ENCODE measurements at places on chromosomes 3 and 15. TPM values are rescaled to one million over a fixed set of nuclear protein-coding genes. Genes with fewer than 3 reads are reported as not detected.

The LINGO1 gene
- 0.86 TPM for total RNA-seq

DNA sequence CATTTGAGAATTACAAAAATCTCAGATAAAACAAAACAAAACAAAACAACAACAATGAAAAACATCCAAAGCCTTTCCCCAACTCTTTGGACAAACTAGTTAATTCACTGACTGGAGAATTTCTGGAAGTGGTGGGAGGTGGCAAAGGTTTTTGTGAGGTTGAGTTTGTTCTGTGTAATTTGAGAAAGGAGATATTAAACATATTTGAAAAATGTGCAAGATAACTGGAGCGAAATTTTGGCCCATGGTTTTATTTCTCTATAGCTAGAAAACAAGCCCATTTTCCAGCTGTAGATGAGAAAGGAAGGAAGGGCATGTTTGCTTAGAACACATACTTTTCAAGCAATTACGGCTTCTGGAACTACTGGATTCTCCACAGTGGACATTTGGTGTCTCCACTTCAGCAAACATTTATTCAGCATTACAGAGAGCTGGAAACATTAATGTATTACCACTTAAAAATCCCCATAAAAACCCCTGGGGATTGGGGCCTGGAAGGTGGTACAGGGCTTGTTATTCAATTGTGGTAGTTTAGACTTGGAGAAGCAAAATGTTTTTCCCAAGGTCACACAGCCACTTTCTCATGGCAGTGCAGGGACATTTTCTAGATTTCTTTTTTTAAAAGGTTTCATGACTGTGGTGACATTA, 135.8 kb downstream of the THSD4 start:
- no peak for DNase-seq

DNA sequence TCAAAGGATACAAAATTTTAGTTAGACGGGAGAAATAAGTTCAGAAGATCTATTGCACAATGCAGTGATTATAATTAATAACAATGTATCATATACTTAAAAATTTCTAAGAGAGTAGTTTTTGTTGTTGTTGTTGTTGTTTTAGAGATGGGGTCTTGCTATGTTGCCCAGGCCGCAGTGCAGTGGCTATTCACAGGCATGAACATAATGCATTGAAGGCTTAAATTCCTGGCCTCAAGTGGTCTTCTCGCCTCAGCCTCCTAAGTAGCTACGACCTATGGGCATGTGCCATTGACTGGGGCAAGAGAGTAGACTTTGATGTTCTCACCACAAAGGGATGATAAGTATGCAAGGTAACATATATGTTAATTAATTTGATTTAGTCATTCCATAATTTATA, 7.5 kb downstream of the STRIT1 start:
- DNase-seq, result no peak

DNA sequence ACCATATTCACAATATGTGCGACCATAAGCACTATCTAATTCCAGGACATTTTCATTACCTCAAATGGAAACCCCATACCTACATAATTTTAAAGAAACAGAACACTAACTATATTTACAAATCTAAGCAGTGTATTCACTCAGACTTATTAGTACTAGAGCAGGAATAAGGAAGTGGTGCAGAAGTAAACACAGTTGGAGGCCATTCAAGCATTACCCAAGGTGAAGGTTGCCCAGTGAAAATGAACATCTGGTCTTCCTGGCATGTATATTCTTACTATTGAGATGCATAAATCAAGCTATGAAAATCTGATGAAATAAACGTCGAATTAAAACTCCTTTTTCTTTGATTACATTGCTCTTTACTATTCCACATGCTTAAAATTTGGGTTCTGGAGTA, 78.9 kb upstream of the TTC14 start:
- no peak for DNase-seq

The CMSS1 gene
- 9.7 TPM for total RNA-seq

DNA sequence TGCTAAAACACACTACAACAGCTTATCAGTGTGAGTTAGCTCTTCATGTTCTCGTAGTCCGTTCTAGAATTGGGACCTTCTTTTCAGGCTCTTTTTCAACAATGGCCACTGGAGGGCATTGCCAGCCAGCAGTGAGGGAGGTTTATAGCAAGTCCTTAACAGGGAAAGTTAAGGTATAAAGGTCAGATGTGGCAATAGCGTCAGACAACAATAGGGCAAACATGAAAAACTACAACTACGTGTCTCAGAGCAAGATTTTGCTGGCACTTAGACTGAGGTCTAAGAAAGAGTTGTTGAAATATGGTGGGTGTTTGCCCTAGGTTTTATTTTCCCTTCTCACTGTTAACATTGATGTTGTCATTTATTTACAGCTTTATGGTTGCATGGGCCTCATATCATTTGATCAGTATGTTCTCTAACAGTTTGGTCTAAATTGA, 161.4 kb downstream of the GMNC start:
- peak; percentile 78 for DNase-seq

The UCN2 gene
- not detected for total RNA-seq

GRCh38 chr3:35664460-35664919, 25.2 kb downstream of the ARPP21 start:
- peak; percentile 57 for DNase-seq

The LHFPL4 gene
- total RNA-seq, result 0.28 TPM

DNA sequence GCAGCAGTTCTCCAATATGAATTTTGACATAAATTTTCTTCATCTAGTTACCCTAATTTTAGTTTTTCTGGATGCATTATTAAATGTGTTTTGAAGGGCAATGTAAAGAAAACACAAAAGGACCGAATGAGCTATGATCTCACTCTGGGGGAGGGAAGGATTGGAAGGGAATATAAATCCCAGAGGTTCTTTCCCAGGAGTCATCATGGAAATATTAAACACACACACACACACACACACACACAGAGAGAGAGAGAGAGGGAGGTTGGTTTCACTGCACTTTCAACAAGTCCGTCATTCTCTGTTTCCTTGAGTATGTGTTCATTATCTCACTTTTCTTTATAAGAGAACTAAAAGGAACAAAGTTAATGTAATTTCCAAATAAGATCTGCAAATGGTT, 70.7 kb upstream of the DCBLD2 start:
- no peak for DNase-seq

DNA sequence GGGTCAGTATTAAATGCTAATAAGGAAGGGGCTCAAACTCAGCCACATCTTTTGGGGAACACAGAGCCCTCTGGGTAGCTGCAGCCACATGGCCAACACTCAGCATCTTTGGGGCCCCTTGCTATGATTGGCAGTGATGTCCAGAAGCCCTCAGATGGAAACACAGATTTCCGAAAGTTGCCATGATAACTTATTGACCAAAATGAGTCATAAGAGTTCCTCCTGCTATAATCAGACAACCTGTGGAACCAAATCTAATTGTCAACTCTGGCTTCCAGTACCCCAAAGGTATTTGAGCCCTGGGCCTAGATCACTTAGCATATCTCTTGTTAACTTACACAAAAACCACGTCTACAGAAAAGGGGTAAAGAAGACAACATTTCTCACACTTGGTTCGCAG, 392.2 kb downstream of the KCNH8 start:
- no peak for DNase-seq

DNA sequence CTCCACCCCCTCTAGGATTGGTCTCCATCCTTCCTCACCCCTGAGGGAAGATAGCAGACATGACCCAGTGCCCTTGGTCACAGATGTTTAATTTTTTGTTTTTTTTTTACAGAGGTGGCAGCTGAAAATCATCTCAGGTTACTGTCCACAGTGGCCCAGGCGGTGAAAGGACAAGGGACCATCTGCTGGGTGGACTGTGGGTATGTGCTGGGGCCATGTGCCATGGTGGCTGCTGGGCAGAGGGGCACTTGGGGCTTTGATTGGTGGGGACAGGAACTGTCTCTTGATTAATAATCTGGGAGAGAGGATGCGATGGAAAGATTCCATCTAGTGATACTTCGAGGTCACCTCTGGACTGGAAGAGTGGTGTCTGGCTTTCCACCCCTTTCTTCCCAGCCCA, 25.4 kb downstream of the PDIA5 start:
- DNase-seq, result no peak

GRCh38 chr15:53324061-53324460, 435.4 kb downstream of the WDR72 start:
- no peak for DNase-seq

GRCh38 chr3:37892927-37893600, 31.4 kb downstream of the CTDSPL start:
- DNase-seq, result peak; percentile 81

GRCh38 chr15:61076598-61077170, 152.4 kb downstream of the RORA start:
- no peak for DNase-seq

GRCh38 chr3:108312656-108313055, 16.3 kb downstream of the HHLA2 start:
- DNase-seq, result no peak

The MCF2L2 gene
- 0.13 TPM for total RNA-seq

All from left lobe of liver (tissue), 2 donors.